Right lobe of liver (tissue), 6 donors: ENCODE measurements at places on chromosomes 7 and 10. TPM values are rescaled to one million over a fixed set of nuclear protein-coding genes. Genes with fewer than 3 reads are reported as not detected.

- DNase-seq, result no peak
These were observed 68.9 kb upstream of the CCDC71L start for GRCh38 chr7:106729720-106730385.

DNA sequence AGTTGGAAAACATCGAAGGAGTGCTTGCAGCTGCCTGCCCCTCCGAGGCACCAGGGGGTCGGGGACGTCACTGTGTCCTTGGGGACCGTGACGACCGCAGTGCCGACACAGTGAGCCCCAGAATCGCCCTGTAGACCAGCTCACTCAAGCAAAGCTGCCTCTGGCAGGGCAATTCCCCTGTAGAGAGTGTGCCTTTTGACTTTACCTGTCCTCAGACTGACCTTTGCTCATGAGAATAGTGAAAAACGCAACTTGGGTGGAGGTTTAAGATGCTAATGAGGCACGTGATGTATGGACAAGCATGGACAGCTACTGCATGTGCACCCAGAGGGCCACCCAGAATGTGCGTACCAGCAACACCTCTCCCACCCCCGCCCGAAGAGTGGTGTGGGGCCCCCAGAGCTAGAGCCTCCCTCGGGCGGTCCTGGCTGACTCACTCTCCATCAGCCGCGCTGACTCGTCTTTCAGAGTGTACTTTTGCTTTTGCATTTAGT lies 271.9 kb downstream of the ADARB2 start:
- no peak for DNase-seq

GRCh38 chr7:33369888-33370287 lies 240.5 kb downstream of the BBS9 start:
- no peak for DNase-seq

Gene LIMK1
- total RNA-seq, result 3.5 TPM

Gene UTF1
- total RNA-seq, result not detected

Gene IFIT5
- 7.7 TPM for total RNA-seq
